Right renal pelvis (tissue), 4 donors: ENCODE measurements at places on chromosomes 13 and 19.

- no peak for DNase-seq
Measured at GRCh38 chr19:22517496-22518411, 95.6 kb upstream of the ZNF98 start.

GRCh38 chr19:31718032-31718431 is 368.8 kb upstream of the TSHZ3 start:
- no peak for DNase-seq

DNA sequence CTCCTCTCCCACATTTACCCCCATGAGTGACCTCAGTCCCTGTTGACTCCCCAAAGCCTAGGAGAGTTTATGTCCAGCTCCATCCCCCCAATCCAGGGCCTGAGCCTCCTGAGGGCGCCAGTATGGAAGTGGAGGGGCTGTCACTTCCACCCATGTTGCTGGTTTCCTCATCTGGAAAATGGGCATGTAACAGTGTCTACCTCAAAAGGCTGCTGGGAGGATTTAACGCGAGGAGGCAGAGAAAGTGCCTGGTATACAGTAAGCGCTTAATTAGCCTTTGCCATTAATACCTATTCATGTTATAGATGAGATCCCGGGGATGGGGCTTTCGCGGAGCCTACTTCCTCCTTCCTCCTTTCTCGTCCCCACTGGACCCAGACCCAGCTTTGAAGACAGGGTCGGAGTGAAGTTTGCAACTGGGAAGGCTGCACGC is 476 bp downstream of the TYK2 start:
- DNase-seq, result no peak

DNA sequence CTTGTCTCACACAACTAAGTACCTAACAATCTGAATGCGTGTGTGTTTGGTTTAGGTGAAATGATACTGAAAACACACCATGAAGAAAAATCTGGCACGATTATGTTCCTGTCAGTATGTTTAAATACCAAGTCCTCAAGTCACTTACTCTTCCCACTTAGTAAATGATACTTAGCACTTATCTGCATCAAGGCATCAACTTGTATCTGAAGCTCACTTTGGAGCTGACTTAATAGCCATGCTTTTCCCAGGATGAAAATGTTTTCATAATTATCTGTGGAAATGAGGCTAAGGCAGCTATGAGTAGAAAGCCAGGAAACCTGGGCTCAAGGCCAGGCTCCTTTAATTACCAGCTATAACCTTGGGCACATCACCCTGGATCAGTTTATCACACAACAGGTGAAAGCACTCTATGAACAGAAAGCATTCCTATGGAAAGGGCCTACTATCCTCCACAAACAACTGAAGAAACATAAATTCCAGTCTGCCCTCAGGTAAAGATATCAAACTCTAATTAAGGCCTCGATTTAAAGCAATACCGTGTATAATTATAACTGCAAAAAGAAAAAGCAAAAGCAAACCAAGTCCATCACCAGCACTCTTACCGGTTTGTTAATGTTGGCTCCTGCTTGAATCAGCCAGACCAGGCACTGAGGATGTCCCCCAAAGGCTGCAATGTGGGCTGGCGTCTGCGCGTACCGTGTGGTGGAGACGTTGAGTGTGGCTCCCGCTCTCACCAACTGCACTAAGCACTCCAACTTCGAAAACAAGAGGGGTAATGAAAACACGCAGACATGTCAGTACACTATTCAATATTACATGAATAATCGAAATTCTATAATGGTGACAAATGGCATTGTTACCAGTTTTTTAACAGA is 4.6 kb downstream of the ANKRD10 start:
- no peak for DNase-seq

- DNase-seq, result no peak
Measured at GRCh38 chr13:34153428-34154180, 335.7 kb downstream of the RFC3 start.

DNA sequence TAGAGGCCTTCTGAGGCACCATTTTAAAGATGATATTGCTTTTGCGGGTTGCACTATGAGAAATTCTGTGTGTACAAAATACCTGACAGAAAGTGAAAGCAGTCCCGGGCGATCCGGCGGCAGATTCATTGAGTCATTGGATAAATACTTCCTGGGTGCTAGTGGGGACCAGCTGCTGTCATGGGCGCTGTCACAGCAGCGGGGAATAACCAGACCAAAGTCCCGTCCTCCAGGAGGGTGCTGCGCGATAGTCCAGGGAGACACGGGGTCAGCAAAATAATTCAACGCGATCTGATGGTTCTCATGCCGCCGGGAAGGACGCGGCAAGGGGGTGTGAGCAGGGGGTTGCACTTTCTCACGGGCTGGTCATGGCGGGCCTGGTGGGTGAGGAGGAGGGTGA is 13.5 kb downstream of the ZFR2 start:
- no peak for DNase-seq

GRCh38 chr13:26914624-26915023 is 154.0 kb upstream of the GPR12 start:
- no peak for DNase-seq

DNA sequence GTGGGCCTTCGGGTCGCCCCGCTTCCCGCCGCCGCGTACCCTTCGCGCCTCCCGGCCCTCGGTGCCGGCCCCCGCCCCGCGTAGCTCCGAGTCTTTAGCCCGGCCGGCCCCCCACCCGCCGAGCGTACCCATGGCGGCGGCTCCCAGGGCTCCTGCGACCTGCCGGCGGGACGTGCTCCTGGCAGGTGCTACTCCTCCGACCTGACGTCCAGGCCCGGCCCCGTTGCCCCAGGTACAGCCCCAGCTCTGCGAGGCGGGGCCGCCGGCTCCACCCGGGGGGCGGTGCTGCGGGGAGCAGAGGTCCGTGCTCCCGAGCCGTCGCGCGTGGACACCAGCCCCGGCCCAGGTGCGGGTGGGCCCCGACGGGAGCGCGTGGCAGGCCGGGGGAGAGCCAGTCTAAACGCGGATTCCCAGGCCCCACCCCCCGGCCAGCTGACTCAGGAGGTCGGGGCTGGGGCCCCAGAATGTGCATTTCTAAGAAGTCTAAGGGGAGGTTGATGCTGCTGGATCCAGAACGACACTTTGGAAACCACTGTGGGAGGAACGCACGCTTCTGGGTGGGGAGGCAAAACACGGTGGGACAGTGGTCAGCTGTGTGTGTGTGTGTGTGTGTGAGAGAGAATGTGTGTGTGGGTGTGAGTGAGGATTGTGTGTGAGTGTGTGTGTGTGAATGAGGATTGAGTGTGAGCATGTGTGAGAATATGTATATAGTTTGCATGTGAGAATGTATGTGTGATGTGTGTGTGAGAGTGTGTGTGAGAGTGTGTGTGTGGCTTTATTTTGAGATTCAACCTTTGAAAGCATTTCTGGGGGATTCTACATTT is at the start of gene SLC15A1:
TSS of gene SLC15A1 (minus strand) at position 206 of the 824 bp plus-strand sequence. CDS start at position 132, 74 bp downstream.
- DNase-seq, result no peak

- no peak for DNase-seq
Measured at GRCh38 chr19:35347171-35347929, at the start of gene FFAR1. FFAR1 (plus strand) TSS chr19:35347902; CDS start chr19:35351552, 3,650 bp downstream.
